Nucleus accumbens (tissue), 56 donors: ENCODE measurements at places on chromosomes 5 and 9.

GRCh38 chr5:35133186-35133585 is 85.4 kb upstream of the AGXT2 start:
- no peak for DNase-seq

DNA sequence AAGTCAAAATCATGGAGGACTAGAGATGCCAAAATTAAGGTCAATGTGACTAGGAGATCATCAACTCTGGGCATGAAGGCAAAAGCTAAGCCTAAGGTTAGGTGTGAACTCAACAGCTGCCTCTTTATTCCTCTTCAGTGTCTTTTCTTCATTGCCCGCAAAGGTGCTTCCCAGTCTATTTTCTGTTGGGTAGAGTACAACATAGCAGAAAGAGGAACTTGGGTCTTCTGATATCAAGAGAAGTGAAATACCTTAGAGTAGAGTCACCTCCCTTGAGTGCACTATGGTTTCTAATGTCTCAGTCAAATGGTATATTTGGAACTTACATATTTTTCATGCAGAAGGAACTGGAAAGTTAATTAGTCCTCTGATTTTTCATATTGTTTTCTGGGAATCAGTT is 122.5 kb upstream of the GRIN3A start:
- no peak for DNase-seq

DNA sequence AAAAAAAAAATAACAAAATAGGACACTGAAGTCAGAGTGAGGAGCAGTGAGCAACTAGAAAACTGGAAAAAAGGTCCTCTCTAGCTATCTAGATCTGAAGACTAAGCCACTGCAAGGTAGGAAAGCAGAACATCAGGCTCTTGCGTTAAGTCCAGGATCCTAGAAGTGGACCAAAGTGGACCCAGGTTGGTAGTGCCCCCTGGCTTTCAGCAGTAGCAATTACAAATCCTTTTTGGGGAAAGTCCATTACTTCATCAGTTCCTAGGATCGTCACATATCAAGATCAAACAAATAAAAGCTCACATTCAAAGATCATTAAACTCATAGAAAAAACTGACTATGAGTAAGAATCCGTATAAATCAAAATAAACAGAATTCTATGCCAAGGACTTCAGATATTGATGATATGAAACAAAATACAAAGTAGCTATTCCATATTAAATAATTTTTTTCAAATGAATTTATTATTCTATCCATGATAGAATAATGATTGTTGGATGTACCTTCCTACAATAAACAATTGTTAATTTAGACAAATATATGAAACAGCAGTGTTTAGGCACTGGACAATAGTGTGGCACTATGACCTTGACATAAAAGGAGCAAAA is 6.5 kb upstream of the RICTOR start:
- DNase-seq: no peak

DNA sequence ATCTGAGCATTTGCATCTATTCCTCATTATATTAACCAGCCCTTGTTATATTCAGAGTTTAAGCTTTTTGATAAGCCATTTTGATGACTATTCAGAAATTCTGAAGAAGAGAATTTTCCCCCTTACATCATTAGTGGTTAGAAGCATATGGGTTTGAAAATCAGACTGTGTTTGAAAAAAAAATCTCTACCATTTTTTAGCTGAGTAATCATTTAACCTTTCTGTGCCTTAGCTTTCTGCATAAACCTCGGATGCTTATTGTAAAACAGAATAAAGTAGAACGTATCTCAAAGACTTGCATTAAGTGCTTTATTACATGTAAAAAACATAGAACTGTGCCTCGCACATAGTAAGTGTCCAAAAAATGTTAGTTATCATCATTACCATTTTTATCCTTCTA is 278.6 kb downstream of the RFX3 start:
- no peak for DNase-seq
